ENCODE measurements at places on chromosomes 6 and 20.

- DNase-seq = no peak
Observed at GRCh38 chr20:25745738-25746137, 49.1 kb upstream of the ZNF337 start.

DNA sequence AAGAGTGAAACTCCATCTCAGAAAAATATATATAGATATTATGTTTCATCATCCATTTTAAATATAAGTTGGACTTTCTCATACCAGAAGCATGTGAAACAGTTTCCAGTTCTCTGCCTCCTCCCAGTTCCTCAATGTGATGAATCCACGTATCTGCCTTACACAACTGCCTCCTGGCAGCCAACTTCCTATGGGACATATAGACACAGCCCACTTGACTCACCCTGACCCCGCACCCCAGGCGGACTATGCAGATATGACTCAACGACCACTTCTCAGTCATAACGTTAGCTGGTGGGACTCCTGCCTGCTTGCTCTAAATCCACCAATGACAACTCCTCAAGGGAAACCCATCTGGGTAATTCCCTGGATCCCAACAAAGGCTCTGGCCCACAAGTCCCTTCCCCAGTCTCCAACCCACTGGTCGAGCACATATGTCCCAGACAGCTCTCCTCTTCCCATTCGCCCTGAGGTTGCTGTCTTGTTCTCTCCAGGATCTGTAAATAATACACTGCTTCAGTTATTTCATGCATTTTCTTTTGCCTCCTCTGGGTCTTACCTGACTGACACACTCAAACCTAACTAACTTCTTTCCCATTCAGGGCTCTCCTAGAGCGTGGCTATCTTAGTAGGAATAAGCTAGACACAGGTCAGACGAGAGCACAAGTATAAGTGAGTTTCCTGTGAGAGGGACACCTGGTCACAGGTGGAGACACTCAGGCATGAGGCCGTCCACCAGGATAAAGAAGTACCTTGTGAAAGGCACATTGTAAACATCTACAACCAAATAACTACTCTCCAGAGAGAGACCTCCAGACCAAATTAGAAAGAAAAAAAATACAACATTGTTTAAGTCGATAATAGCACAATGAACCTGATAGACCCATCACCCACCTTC, 548.5 kb downstream of the CD83 start:
- DNase-seq = no peak

DNA sequence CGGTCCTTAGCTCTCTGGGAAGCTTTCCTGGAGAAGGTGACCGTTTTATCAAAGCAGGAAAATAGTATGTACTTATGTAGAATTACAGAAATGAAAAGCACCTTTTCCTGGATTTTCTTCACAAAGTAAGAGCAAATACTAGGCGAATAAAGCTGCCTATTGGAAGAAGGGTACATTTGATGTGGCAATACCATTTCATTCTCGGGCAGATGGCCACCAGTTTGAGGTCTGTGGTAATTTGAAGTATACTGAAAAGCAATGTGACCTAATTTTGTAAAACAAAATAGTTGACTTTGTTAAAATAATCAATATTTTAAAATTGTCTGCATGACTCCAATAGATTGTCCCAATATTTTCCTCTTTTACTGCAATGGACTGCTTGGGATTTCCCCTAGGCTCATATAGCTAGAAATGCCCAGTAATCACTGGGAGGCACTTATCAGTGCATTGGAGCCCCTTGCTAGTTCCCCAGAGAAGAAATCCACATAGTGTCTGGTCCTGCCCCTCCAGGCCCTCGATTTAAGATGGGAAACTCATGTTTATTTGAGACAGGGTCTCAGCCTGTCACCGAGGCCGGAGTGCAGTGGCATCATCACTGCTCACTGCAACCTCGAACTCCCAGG, 7.4 kb upstream of the UTRN start:
- no peak for DNase-seq

DNA sequence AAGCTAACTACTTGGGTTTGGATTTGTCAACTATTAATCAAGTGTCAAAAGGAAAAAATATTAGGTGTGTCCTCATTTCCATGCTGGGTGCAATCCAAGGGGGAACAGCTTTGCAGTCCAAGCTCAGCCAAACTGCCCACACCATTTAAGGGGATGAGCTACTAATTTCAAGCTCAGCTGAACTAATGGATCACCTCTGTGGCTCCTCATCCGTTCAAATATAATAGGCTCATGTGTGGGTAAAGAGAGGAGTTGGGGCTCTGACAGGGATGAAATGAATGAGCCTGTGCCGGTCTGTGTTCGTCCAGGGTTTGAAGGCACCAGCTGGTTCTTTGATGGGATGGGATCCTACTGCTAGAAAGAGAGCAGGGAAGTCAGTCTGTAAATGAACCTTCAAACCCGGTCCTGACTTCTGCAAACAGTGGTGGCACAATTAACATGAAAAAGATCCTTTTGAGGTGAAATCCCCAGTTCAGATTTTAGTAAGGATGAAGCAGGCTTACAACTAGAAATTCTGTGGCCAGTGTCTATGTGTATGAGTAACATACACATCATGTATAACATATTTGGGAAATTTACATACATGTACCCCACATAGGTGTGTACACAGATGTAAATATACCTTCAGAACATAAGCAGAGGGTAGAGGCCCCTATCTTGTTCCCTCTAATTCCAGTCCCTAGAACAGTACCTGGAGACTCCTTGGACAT, 41.9 kb downstream of the TTI1 start:
- DNase-seq = no peak

GRCh38 chr20:25009218-25010145, 16.9 kb upstream of the APMAP start:
- DNase-seq = no peak

- no peak for DNase-seq
Observed at GRCh38 chr6:119280668-119281067, 68.9 kb downstream of the MAN1A1 start.

DNA sequence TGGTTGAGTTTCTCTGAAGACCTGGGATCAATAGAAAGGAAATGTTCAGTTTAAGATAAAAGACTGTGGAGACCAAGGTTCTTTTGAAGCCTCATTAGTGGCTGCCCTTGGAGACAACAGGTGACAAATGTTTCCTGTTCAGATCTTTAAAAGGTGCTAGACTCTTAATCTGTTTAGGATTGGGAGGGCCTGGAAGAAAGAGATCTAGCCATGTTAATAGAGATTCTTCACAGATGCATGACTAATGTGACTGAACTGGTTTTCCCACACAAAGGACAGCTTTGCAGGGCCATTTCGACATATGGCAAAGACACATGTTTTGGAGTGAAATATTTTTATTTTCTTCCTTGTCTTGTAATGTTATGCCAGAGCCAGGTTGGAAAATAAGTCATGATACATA, 82.2 kb downstream of the WDR27 start:
- DNase-seq = no peak

- no peak for DNase-seq
Observed at GRCh38 chr6:6284221-6284966, 36.1 kb downstream of the F13A1 start.

DNA sequence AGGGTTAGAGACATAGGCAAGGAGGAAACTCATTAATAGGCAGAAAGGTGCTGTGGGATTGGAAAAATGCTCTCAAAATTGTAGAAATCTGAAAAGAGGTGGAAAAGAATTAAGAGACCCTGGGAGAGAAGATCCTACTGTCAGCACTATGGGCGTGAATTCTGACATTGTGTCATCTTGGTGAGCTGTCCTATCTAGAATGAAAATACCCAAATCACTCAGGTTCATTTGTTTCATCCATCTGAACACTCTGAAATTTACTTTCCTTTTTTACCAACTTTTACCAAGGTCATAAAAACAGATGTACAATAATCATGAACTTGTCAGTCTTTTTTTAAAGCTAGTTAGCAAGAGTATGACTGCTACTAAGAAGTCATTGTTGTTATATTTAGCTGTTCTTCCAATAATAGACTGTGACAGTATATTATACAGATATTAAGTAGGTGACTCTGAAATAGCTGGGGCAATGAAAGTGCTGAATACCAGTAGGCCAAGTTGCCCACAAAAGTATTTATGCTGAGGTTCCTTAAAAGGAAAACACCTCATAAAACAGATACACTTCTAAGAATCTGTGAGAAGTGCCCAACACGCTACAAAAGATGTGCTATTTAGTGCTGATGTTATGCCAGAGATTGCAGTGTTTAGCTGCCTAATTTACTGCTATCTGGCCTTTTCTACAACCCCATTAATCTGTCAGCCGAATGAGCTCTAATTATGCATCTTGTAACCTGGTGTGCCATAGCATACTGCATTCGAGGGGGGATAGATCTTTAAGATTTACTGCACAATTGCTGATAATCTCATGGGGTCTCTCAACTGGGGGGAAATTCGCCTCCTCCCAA, 217.5 kb upstream of the SUPT3H start:
- no peak for DNase-seq

- no peak for DNase-seq
Observed at GRCh38 chr20:23043376-23043775, 6.1 kb downstream of the THBD start.

DNA sequence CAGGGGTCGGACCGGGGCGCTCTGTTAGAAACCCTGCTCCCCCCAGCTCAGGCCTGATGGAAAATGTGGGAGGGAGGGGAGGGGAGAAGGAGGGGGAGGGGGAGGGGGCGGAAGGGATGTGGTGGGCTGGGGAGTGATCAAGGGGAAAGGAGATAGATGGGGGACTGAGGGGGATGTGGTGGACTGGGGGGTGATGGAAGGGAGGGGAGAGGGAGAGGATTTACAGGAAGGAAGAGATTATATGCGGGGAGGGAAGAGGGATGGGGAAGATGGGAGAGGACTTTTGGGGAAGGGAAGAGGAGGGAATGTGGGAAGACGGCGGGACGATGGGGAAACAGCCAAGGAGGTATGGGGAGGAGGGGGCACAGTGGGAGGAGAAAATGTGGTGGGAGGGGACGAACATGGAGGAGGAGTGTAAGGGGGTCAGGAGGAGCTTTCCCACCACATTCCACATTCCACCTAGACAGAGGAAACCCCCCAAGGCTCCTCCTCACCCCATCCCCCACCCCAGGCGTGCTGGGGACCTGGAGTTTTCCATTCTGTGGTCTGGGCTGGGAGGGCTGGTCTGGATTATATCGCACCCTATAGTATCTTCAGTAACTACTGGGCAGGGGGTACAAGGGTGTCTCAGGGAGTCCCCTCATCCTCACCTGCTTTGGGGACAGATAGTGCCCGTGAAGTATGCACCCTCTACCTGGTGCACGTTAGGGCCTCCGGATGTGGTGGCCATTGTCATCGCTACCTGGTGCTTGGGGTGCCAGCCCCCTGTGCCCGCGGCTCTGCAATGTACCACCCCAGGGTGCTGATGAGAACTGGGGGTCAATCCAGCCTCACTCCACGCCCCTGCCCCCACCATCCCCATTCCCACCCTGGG, 578 bp upstream of the PTGIS start:
- DNase-seq = no peak
